Activated T-helper 1 cell treated with Interleukin-2 at 50 U/mL for 16 hours (primary cell): ENCODE measurements at places on chromosomes 3 and 15.

GRCh38 chr15:90885432-90886290 lies 1.4 kb downstream of the FES start:
- peak; percentile 57 for DNase-seq

- DNase-seq: no peak
Observed at GRCh38 chr3:138775254-138775595, 59.5 kb downstream of the PIK3CB start.

DNA sequence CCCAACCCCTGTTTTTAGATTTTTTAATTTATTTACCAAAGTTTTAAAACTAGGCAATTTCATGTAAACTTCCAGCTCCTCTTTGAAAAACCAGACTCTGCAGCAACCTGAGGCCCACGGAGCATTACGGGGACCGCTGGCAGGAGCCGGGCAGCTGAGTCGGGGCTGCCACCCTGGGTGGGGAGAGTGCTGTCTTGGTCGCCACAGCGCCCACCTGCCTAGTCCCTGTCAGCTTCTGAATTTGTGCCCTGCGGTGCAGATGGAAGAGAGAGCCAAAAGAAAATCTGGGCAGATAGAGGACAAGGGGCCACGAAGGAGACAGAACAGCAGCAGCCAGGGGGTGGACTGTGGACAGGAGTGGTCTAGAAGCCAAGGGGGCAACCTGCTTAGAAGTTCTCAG lies 34.6 kb downstream of the PXYLP1 start:
- DNase-seq: no peak

DNA sequence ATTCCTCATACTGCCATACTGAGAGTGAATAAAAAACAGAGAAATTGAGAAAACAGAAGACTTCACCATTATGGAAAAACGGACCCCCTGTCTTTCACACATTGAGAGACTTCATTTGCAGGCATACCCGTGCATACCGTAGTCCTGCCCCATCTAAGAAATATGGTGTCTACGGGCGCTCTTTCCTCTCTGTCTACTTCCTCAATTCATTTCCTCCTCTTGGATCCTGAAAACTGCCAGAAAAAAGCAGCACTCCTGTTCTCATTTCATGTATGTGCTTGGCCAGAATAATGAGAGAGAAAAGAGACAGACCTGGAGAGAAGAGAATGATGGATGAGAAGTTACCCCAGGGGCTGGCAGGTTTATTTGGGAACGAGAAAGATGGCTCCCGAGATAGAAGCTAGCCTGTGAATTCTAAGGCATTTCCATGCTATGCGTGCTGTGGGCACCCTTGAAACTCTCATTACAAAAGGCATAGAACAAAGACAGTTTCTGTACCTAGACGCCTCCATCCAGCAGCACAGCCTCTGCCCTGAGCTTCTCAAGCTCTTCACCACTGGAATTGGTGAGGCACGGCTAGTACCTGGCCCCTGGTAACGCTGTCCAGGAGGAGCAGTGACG lies 62.5 kb upstream of the EPHB3 start:
- DNase-seq: no peak

DNA sequence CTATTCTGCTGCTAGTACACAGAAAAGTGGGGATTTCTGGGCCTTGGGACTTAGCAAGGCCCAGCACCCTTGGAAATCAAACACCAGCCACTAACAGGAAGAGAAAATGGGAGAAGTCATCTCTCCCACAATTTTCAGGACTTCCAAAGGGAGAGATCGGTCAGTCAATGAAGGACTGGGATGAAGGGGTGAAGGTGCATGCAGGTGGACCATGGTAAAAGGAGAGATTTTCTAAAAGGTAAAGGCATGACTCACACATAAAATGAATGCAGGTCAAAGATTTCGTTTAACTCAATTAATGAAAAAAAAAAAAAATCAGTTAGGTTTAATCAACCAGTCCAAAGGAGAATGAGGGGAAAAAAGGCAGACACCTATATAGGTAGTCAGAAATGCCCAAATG lies 176.4 kb upstream of the PROK2 start:
- no peak for DNase-seq

DNA sequence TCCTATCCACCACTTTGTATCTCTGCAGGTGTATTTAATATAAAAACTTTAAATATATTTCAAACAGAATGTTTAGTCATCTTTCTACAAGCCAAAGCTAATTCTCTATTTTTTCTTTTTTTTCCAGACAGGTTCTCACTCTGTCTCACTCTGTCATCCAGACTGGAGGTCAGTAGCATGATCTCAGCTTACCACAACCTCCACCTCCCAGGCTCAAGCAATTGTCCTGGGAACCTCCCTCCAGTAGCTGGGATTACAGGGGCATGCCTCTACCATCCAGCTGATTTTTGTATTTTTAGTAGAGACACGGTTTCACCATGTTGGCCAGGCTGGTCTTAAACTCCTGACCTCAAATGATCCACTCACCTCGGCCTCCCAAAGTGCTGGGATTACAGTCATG lies 202.6 kb downstream of the VGLL3 start:
- DNase-seq: no peak

- DNase-seq: no peak
Observed at GRCh38 chr15:93359425-93360131, 270.6 kb upstream of the RGMA start.
